ENCODE measurements at places on chromosomes 16 and 17.
A peak's percentile ranks its signal among the peaks of the same experiment; 100 is the strongest.

GRCh38 chr16:81740169-81740568, 38.9 kb upstream of the PLCG2 start:
- peak; percentile 24 for DNase-seq

GRCh38 chr16:11880007-11880406, 28.7 kb upstream of the RSL1D1 start:
- no peak for DNase-seq

- peak; percentile 66 for DNase-seq
These were observed at the start of gene PLK1 for GRCh38 chr16:23678430-23679273. TSS of gene PLK1 (plus strand) at chr16:23678889. CDS start at chr16:23678933, 44 bp downstream.

- no peak for DNase-seq
These were observed 693 bp upstream of the HOXB4 start for GRCh38 chr17:48578616-48579470.

GRCh38 chr16:87539113-87539512, 46.3 kb upstream of the ZCCHC14 start:
- DNase-seq: no peak

DNA sequence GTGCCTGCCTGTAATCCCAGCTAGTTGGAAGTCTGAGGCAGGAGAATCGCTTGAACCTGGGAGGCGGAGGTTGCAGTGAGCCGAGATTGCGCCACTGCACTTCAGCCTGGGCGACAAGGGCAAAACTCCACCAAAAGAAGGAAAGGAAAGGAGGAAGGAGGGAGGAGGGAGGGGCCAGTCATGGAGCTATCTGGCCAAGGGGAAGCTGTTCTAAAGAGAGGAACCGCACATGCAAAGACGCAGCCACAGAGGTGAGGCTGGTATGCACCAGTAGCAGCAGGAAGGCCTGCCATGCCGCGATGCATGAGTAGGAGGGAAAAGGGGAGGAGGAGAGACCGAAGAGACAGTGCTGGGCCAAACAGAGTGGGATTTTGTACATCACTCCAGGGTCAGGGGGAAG, 35.9 kb downstream of the HSBP1 start:
- no peak for DNase-seq

DNA sequence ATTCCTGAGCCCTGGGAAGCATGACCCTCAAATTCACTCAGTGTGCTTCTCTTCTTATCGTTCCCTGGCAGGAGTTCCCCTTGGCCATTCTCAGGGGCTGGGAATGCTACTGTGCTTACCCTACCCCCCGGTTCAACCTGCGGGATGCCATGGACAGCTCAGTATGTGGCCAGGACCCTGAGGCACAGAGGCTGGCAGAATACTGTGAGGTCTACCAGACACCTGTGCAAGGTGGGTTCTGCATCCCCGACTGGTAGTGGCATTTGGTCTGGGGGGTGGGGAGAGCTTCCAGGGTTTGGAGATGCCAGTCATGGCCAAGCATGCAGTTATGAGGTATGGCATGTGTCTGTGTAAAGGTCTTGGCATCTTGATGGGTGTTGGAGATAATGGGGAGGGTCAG, 39.4 kb downstream of the WSCD1 start:
- DNase-seq: no peak

DNA sequence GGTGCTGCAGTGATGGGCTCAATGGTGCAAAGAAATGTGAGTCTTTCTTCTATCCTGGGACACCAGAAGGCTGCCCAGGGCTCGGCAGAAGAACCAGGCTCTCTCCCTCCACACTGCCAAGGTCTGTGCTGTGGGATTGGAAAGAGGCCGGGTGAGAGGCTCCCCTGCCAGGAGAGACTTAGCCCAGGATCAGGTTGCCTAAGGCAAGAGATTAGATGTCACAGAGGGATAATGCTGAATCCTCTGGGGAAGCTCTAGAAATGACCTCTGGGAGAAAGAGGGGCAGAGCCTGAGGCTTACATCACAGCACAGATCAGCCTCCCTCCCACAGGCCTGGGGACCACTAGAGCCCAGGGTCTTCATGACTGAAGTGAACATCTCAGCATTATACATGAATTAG, 5.7 kb upstream of the DOC2B start:
- DNase-seq: no peak

DNA sequence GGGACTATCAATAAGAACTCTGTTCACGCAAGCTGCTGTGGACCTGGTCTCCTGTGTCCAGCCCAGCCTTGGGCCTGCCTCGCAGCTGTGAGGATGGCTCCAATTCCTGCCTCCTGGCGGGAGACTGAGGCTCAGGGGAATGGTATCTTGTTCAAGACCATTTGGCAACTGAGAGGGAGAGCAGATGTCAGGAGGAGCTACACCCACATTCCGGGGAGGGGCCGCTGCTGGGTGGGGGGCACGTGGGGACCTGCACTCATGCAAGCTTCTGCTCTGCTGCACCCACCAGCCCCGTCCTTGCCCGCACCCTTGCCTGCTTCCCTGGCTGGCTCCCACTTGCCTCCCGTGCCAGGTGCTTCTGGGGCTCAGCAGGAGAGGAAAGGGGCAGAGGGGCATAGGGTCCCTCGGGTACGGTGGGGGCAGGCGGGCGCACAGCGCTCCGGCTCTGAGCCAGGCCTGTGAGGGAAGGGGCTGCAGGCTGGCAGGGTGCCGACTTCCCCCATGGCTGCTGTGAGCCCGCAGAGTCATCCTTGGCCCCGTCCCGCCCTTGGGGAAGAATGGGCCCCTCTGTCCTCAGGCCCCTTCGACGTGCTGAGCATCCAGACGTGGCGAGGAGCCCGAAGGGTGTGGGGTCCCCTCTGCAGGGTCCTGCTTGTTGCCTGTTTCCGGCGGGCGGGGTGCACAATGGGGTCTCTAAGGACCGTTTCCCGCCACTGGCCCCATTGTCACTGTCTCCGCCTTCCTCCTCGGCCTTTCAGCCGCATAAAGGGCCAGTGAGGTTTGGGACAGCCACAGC, 2.7 kb downstream of the METRN start:
- DNase-seq: no peak

- DNase-seq: no peak
These were observed 531.9 kb downstream of the GRIN2A start for GRCh38 chr16:9650284-9650683.

Data from CD4-positive, alpha-beta T cell treated with Interferon alpha-2 for 1 hour (primary cell).